ENCODE measurements at places on chromosomes 6 and 20.

GRCh38 chr6:122722746-122723145 is 56.8 kb upstream of the FABP7 start:
- DNase-seq: no peak

DNA sequence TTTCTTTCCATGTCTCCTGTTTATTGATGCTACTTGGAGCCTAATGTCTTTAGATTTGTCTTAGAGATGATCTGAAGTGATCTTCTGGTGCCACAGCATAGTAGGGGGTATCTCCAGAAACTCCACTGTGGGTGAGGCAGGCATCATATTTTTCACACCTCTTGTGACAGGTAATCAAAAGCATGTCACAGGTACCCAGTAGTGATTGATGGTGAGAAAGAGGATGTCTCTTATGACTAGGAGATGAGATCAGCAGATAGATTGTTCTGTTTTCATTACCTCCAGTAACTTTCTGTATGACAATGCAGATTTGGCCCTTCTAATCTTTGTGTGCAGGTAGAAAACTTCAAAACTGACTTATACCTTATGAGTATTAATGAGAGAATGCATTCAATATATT is 13.5 kb downstream of the NCOA7 start:
- no peak for DNase-seq

- no peak for DNase-seq
Measured at GRCh38 chr6:4564801-4565271, 211.4 kb upstream of the CDYL start.

GRCh38 chr6:72740135-72740534 is 118.3 kb downstream of the KCNQ5 start:
- DNase-seq: no peak
